ENCODE measurements at places on chromosomes 16 and 17.

GRCh38 chr16:74720579-74720978, 19.9 kb upstream of the MLKL start:
- no peak for DNase-seq

GRCh38 chr16:72847187-72848027, 200.5 kb downstream of the ZFHX3 start:
- no peak for DNase-seq

DNA sequence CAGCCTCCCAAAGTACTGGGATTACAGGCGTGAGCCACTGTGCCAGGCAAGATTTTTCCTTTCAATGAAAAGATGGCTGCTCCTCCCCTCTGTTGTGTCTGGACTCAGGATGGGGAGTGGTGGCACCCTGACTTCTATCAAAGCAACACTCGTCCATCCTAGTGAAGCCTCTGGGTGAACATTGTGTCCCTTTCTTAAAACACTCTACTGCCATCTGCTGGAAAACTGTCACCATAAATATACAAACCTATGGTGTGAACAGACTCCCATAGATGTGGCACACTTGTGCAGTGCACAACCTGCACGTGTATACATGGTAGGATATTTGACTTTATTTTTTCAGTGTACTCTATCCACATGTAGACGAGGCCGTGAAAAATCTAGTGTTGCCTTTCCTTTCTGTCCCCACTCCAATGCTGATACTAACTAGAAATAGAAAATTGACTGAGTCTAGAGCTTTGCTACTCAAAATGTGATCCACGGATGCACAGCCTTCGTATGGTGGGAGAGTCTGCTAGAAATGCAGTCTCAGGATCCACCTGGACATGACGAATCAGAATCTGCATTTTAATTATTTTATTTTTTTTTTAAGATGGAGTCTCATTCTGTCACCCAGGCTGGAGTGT, 55.9 kb upstream of the PLCG2 start:
- no peak for DNase-seq

DNA sequence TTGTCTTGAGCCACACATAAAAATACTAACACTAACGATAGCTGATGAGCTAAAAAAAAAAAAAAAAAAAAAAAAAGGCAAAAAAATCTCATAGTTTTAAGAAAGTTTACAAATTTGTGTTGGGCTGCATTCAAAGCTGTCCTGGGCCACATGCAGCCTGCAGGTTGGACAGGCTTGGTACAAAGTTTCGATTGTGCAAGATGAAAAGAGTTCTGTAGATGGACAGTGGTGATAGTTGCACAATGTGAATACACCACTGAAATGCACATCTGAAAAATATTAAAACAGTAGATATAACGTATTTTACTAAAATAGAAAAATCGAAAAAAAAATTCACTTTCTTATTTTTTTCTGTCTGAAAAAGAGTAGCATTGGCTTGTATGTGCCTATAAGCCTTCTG, 42.9 kb downstream of the AMFR start:
- no peak for DNase-seq

- no peak for DNase-seq
Measured at GRCh38 chr16:66366433-66367299, at the start of gene CDH5. TSS of gene CDH5 (plus strand) at chr16:66366691. CDS start at chr16:66379338, 12,647 bp downstream.

DNA sequence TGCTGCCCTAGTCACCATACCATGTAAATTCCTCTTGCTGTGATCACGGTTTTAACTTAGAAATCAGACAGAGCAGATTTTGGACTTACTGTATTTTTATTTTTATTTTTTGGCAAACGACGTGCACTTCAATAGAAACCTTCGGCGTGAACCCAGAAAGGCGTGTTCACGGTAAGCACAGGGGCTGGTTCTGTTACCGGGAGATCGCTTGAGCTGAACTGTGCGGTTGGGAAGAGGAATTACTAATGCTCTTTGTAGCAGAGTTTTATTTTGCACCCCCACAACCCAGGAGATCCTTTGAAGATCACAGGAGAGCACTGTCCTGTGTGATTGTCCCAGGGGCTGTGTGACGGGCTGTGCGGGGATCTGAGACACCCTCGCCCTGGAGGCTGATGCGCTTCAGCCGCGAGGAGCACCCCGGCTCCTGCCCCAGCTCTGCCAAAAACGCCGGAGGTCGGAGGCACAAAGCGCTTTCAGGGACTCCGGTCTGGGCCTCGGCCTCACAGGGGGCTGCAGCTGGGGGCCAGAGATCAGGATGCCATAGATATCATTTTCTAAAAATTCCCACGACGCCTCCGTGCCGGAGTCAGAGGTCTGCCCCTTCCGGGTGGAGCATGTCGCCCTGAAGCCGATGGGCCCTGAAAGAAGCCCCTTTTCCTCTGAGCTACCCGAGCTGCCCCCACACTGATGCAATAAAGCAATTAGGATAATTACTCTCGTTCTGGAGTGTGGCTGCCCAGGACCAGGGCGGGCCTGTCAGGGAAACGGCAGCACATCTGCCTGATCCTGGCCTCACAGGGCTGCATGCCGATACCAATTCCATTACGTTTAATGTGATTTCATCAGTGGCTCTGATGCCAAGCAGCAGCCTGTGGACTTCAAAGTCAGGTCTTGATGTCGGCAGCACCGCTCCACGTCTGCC, 71.8 kb downstream of the LMF1 start:
- no peak for DNase-seq

- DNase-seq = no peak
Measured at GRCh38 chr17:44599298-44600175, 42.3 kb downstream of the FZD2 start.

Data from anterior cingulate cortex (tissue), 58 donors.